ENCODE measurements at places on chromosomes 7 and 10.
A peak's percentile ranks its signal among the peaks of the same experiment; 100 is the strongest.

DNA sequence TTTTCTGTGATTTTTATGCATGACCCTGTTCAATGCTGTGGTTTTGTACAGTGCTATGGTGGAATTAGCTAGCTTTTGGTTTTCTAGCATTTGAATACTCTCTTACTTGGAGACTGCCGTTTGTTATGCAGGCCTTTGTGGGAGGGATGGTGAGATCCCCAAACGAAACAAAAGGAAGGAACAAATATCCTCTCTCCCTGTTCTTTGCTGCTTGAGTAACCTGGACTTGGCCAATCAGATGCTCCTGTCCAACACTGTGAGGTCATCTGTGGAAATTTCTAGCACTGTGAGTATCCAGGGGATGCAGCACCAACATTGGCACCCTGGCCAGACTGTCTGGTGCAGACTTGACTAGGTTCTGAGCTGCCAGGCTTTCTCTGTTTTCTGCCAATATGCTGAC is 314.4 kb downstream of the ANKRD30A start:
- no peak for DNase-seq

DNA sequence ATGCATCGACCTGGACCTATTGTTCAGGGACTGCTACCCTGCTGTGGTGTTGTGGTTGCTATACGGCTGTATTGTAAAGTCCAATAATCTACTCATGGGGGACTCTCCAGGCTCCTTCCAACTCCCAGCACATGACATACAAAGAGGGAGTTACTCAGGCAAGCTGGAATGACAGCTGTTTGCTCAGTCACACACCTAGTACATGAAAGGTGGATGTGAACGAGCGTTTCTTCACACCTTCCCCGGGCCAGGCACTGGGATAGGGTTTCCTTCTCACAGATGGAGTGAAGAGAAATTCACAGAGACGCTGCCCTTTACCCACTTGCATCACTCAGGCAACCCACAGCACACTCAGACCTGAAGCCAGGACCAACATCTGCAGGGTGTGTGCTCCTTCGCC is 215.7 kb downstream of the TNS3 start:
- no peak for DNase-seq

DNA sequence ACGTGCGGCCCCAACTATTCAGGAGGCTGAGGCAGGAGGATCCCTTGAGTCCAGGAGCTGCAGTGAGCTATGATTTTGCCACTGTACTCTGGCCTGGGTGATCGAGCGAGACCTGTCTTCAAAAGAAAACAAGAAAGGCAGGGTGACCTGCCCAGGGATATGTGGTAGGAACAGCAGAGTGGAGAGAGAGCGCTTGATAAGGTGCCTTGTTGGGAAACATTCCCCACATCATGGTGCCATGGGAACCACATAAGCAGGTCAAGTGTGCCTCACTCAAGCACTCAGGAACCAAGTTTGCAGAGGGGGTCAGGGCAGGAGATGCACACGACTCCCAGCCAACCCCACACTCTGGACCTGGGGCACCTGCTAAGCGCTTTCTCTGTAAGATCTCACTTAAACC is 37.3 kb downstream of the PVRIG start:
- no peak for DNase-seq

GRCh38 chr7:32428546-32428945 is 61.6 kb downstream of the LSM5 start:
- no peak for DNase-seq

DNA sequence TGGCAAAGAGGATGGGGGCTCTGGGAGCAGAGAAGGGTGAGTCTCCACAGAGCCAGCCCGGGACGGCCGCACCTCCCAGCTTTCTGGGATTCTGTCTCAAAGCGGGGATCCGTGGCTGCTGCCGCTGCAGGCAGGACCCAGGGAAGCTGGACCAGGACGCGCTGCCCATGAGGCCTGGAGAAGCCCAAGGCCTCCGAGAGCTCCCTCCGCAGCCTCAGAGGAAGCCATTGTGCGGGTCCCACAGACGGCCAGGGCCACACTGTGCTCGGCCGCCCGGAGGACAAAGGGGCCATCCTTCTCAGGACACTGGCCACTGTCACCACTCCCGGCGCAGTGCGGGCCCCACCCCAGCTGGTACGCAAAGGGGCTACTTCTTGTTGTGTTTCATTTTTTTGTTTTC is 79.3 kb upstream of the PDGFA start:
- DNase-seq = no peak

GRCh38 chr7:154792436-154793055 is 210.4 kb downstream of the PAXIP1 start:
- DNase-seq = no peak

GRCh38 chr7:143300959-143301935 is 13.1 kb downstream of the CASP2 start:
- DNase-seq = peak; percentile 85

DNA sequence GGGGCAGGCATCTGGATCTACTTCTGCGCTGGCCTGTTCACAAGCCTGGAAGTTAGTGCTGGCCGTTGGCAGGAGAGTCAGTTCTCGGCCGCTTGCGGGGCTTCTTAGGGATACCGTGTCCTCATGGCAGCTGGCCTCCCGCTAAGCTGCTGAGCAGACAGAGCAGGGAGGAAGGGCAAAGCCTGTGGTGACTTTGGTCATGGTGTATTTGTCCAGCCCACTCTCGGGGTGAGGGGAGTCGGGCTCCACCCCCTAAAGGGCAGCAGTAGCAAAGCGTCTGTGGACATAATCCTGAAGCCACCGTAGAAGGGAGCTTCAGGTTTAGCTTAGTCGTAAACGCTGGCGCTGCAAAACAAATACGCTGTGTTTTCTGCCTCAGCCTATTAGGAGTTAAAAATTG is 12.2 kb downstream of the UBE3C start:
- peak; percentile 29 for DNase-seq

DNA sequence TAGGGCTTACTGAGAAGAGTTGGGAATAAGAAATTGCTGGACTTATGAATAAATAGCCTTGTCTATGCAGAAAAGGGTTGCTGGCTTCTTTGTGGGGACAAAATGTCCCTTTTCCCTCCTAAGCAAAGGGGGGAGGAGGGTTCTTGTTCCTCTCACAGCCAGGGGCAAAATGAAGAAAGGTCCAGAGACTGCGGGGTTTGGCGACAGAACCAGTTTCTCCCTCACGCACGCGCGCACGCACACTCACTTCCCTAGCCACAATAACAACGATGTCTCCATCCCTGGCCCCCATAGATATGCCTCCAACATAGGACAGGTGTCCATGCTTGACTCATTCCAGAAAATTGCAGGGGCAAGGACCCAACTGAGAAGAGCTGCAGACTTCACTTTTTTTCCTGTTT is 3.3 kb downstream of the ZMIZ1 start:
- DNase-seq = peak; percentile 50

GRCh38 chr7:64997927-64998391 is 7.1 kb upstream of the ZNF117 start:
- DNase-seq = no peak

DNA sequence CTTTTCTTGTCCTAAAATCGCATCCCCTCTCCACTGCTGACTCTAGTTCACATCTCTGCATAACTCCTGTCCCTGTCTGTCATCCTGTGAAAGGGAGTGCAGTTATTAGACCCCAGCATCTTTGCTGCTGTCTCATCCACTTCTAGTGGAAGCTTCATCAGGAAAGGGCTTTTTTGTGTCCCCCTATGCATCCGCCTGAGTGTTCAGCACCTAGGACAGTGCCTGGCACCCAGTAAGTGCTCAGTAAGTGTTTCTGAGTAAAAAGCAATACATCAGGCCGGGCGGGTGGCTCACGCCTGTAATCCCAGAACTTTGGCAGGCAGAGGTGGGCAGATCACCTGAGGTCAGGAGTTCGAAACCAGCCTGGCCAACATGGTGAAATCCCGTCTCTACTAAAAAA is 211.8 kb upstream of the FOXK1 start:
- peak; percentile 20 for DNase-seq

DNA sequence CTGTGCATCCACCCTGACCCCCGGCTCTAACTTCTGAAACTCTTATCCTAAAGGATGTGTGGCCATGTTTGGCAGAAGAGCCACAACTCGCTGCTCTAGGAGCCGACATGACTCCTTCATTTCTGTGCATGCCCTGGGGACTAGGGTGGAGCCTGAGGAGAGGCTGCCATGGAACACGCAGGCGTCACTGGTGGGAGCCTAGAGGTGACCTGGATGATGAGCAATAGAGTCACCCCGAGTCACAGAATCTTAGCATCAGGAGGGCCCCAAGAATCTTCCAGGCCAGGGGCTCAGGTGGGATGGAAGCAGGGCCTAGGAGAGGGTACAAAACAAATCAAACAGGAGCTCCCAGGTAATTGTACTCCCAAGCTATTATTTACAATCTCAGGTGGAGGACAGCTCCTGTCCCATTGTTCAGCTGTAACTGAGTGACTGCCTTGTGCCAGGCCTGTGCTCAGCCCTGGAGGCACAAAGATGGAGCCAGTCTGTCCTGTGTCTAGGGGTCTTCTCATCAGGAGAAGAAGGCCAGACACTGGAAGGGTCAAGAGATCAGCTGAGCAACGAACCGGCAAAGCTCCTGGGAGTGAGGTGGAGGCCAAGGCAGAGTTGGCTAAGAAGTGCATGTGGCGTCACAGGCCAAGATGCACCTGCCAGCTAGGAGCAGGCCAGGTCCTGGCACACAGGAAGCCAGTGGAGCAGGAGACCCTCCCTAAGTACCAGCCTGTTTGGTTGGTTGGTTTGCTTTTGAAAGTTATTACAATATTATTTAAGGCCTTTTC is 5.8 kb upstream of the ZNF22 start:
- no peak for DNase-seq

DNA sequence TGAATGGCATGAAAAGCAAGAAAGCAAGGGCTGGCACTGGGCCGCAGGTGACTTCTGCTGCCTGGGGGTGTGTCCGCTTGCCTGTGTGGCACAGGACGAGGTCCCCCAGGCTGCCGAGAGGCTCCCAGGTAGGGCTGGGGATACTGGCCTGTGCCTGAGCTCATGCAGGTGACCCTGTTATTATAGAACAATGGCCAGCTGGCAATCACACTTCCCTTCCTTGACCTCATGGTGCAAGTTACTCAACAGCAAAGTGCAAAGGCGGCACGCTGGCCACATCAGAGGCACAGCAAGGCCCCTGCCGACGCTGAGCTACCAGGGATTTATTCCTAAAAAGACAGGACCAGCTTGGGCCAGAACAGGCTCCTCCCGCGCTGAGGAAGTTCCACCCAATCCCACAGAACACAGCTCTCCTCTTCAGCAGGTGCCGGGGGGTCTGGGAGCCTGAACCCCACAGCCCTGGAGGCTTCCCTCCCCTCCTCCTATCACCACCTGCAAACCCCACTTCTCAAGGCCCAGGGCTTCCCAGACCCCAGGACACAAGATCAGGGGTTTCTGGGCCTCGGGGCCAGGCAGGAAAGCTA is 1.4 kb upstream of the ADAM8 start:
- peak; percentile 51 for DNase-seq

DNA sequence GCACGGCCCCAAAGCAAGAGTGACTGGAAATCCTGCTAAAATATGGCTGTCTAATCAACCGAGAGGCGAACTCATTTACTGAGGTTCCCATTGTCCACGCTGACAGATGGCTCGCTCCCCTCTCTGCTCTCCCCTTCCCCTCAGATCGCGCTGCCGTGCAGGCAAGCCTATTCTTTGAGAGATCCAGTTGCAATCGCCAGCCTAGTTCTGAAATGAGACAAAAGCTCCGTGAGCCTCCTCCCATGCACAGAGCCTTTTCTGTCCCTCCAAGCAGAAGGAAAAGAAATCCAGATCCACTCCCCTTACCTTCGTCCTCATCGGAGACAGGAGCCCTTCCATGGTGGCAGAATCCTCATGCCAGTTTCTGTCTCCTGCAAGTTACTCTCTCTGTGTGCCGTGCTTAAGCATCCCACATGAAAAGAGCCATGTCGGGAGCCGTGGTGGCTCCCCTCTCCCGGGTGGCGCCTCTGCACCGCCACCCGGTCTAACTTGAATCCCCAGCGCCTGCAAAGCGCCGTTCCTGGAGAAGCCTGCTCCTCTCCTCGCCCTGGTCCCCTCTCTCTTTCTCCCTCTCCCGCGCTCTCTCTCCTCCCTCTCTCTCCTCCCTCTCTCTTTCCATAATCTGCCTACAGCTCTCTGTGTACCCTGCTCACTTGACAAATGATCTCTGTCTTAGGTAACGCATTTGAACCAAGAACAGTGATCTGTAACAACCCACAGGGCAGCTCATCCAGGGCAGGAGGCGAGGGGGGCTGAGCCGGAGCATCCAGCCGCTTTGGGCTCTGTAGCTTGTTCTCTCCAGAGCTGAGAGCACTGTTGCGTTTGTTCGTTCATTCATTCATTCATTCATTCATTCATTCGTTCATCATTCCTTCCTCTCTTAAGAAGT is 156.8 kb downstream of the FRMD4A start:
- no peak for DNase-seq

- DNase-seq = peak; percentile 67
Observed at GRCh38 chr7:20797462-20798080, 10.9 kb upstream of the SP8 start.

DNA sequence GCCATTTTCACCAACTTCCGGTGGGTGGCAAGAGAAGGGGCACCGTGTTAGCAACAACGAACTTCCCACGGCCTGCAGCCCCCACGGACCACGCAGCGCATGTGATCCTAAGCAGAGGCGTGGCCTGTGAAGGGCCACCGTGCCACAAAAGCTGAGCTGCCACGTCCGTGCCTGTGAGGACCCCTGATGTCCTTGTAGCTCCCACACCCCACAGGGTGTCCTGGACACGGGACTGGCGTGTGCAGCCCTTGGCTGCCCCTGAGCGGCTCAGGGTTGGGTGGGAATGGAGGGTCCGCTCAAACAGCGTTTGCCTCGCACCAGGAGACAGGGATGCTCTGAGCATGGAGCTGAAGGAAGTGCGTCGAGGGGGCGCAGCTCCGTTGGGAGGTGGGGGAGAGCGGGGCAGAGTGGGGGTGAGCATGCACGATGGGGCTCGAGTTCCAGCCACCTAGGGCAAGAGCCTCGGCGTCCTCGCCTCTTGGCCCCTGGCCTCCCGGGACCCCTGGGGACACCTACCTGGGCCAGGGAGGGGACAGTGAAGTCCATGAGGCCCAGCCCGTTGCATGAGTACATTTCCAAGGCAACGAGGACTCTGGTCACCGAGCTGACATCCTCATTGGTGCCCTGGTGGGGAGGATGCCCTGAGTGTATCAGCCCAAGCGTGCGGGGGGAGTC is 33.6 kb downstream of the CFAP46 start:
- no peak for DNase-seq

- no peak for DNase-seq
Observed at GRCh38 chr10:16231176-16231575, 205.6 kb upstream of the PTER start.

- DNase-seq = no peak
Observed at GRCh38 chr10:36092116-36092515, 450.0 kb upstream of the FZD8 start.

GRCh38 chr10:111103196-111103840 is 26.5 kb downstream of the ADRA2A start:
- DNase-seq = no peak

DNA sequence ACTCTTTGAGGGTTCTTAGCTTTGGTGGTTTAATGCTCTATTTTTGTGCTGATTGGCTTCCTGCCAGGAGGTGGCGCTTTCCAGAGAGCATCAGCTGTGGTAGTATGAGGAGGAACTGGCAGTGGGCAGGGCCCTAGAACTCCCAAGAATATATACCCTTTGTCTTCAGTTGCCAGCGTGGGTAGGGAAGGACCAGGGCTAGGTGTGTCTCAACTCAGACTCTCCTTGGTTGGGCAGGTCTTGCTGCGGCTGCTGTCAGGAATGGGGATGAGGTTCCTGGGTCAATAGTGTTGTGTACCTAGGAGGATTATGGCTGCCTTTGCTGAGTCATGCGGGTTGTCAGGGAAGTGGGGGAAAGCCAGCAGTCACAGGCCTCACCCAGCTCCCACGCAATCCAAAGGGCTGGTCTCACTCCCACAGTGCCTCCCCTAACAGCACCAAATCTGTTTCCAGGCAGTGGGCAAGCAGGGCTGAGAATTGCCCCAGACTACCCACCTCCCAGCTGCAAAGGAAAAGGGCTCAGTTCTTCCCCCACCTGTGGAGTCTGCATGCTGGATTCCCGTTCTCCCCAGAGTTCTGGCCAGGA is 191.5 kb downstream of the PHTF2 start:
- DNase-seq = peak; percentile 68

Data from hematopoietic multipotent progenitor cell treated with erythropoietin and hydrocortisone succinate and interleukin-3 and kit ligand, for 4 days (in vitro differentiated cells).